ENCODE measurements at places on chromosomes 1 and 21.
A peak's percentile ranks its signal among the peaks of the same experiment; 100 is the strongest.

DNA sequence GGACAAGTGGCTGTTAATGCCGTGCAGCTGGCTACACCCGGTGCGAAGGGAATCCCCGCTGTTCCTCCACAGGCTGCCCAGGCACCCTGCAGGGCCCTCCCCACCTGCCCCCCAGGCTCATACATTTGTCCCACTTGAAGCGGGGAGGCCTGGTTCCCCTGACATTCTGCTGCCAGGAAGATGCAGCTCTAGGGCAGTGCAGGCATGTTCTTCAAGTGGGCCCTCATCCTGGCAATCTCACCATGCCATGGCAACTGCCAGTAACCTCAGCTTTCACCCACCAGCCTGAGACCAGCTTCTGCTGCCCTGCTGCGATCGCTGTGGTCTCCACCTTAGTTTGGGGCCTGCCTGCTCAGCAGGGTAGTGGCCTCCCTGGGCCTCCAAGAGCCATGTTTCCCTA, 151.9 kb upstream of the COL6A1 start:
- DNase-seq, result no peak

DNA sequence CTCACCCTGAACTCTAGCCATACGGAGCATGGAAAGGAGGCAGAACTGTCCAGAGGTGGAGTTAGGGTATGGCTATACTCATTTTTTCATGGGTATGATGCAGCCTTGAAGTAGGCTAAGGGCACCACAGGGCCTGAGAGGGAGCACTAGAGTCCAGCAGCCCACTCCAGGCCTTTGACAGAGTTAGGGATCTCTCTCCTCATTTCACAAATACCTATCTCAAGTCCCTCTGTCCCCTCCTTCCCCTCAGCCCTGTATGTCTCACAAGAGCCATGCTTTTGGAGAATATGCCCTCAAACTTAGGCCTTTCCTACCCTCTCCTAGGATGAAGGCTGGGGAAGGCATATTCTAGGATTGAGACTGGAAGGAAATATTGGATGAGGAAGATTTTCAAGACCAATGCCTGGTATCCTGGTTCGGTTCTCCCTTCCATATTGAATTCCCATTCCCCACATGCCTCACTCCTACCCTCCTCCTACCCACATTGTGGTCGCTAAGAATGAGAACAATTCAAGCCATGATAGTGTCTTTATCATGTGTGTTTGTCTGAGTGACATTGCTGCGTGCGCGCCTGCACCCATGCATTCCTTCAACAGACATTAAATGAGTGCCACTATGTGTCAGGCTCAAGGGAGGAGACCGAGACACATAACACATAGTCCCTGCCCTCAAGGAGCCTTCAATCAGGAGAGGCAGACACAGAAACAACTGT, 2.6 kb upstream of the NECTIN4 start:
- DNase-seq, result no peak

GRCh38 chr1:32895325-32896215, 5.6 kb downstream of the TMEM54 start:
- DNase-seq, result peak; percentile 51

GRCh38 chr1:176499671-176500070, 36.7 kb downstream of the PAPPA2 start:
- no peak for DNase-seq

DNA sequence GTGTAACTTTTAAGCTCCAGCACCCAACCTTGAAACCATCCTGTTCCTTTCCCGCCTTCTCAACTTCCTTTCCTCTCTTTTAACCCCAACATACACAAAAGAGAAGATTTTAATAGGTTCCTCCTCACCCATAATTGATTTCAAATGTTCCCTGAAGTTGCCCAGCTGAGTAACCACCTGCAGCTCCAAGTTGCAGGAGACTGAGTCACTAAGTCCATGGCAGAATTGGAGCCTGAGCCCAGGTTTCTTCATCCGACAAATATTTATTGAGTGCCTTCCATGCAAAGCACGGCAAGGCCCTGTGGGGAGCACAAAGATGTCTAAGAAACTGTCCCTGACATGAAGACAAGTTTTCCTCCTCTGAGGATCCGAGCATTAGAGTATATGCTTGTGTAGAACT, 97.7 kb downstream of the PAPPA2 start:
- DNase-seq, result no peak

- no peak for DNase-seq
These were observed 170.1 kb downstream of the TRIM33 start for GRCh38 chr1:114340892-114341291.

DNA sequence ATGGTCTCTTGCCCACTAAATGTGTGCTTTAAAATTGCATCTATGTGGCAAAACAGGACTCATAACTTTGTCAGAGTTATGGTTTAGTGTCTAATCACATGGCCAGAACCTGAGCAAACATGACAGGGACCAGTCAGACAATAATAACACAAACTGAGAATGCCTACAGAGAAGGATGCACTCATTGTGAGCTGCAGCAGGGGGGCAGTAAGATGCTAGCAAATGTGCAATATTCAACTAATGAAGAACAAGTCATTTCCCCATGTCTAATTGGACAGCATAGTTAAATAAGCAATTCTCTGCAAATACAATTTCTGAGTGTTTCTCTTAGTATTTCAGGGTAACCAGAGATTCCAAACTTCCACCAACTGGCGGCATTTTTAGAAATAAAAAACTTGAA, 30.8 kb downstream of the SPAG17 start:
- DNase-seq, result peak; percentile 12

DNA sequence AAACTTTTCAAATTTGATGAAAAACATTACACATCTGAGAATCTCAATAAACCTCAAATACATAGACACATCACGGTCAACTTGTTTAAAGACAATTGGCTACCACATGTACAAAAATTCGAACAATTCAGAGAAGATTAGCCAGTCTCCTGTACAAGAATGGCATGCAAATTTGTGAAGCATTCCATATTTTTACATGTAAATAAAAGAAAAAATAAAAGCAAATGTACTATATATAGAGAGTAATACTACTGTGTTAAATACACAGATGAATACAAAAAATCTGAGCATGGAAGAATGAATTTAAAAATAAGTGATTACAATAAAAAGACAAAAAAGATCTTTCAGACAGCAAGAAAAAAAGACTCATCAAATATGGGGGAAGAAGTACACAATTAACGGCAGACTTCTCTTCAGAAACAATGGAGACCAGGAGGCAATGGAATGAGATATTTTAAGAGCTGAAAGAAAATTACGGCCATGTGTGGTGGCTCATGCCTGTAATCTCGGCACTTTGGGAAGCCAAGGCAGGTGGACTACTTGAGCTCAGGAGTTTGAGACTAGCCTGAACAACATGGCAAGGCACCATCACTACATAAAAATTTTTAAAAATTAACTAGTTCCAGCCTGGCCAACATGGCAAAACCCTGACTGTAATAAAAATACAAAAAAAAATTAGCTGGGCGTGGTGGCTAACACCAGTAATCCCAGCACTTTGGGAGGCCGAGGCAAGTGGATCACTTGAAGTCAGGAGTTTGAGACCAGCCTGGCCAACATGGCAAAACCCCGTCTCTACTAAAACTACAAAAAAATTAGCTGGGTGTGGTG, 23.2 kb downstream of the HAX1 start:
- DNase-seq, result no peak

- no peak for DNase-seq
These were observed 159.5 kb downstream of the SLC45A1 start for GRCh38 chr1:8477166-8477982.

DNA sequence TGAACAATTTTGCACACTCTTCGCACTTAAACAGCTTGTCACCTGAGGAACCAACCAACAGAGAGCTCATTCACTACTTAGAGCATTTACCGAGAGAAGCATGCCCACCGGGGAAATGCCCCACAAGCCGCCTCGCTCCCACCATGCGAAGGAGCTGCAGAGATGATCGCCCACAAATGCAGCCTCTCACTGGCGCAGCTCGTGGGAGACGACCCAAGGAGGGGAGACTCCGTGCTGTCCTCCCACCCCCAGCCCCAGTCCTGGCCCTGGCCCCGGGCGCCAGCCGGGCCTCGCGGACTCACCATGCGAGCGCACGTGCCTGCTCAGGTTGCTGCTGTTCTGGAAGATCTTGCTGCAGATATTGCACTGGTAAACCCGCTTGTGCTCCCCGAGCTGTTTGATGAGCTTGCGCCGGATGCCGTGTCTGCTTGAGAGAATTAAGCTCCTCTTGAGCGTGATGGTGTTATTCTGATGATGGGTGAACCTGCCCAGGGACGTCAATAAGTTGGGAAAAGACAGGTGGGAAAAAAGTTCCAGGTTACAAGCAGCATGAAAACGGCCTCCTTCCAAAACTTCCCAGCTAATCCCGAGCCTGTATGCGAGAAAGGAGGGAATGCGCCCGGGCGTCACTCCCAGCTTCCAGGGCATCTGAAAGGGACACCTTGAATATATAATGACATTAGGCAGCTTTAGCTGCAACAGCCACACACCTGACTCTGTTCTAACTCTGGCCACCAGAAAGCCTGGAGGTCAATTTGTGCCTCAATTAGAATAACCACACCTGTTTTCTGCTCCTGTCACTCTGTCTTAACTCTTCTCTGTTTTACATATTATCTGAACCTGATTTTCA, 42.8 kb downstream of the PRDM15 start:
- DNase-seq, result no peak

DNA sequence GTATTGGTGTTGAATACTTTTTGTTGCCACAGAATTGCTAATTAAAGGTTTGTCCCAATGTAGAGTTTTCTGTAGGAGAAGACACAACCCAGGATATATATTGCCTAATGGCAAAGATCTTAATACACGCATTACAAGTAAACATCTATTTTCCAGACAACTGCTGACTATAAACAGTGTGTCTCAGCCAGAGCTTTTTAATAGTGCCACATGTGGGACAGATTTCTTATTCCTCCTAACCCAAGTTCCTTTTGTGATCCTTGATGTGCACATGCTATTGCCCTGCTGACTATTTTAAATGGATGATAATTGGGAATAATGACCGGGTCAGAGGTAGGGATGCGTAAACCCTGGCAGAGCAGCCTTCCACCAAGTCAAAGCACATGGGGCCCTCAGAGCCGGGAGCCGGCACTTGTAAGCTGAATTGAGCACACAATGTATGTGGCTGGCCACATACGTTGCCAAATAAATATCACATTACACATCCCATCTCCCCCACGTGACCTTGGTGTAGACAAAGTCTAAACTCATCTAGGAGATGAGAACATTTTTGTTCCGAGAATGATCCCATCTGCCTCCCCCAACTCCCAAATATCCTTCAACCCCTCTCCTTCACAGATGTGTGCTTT, 209.8 kb upstream of the NFIA start:
- DNase-seq, result no peak

GRCh38 chr1:247442164-247442563, 15.7 kb downstream of the OR2B11 start:
- DNase-seq, result no peak

GRCh38 chr1:6317098-6317760, 56.3 kb upstream of the GPR153 start:
- DNase-seq, result no peak

GRCh38 chr21:35528116-35529042, 479.3 kb upstream of the RUNX1 start:
- DNase-seq, result no peak

DNA sequence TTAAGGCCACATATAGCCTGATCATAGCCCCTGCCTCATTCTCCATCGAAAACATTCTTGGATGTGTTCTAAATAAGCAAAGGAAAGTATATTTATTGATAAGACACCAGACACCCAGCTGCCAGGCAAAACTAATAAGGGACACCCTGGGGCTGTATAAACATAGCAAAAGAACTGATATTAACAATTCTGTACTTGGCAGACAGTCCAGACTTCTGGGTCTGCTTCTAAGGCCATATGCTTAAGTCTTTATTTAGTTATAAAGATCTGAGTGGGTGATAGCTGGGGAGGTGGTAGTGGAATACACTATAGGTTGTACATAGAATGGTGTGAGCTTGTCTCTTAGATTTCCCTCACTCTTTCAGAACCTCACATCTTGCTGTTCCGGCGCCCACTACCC, 3.9 kb downstream of the CKS1B start:
- DNase-seq, result no peak

GRCh38 chr1:25782608-25783201, 17.3 kb upstream of the SELENON start:
- no peak for DNase-seq

DNA sequence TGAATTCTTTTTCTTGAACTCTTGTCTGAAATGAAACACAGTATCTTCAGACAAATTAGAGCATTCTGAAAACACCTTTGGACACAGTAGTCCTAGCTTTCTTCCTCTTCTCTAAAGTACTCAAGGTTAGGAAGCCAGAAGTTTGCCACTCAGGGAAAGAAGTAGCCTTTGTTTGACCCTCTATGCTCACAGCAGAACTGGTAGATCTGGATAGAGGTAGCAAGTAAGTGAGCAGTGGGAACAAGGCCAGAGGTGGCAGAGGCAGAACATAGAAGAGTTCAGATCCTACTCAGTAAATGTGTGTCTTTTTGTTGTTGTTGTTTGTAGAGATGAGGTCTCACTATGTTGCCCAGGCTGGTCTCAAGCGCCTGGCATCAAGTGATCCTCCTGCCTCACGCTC, 7.4 kb upstream of the PIGR start:
- no peak for DNase-seq

GRCh38 chr1:19138958-19139581, 71.0 kb downstream of the UBR4 start:
- no peak for DNase-seq

GRCh38 chr1:201461645-201462441, 7.1 kb downstream of the PHLDA3 start:
- no peak for DNase-seq

- no peak for DNase-seq
These were observed 1.2 kb downstream of the MCM3AP start for GRCh38 chr21:46284077-46284644.

GRCh38 chr1:225745273-225745672, 32.4 kb upstream of the SRP9 start:
- DNase-seq, result no peak

DNA sequence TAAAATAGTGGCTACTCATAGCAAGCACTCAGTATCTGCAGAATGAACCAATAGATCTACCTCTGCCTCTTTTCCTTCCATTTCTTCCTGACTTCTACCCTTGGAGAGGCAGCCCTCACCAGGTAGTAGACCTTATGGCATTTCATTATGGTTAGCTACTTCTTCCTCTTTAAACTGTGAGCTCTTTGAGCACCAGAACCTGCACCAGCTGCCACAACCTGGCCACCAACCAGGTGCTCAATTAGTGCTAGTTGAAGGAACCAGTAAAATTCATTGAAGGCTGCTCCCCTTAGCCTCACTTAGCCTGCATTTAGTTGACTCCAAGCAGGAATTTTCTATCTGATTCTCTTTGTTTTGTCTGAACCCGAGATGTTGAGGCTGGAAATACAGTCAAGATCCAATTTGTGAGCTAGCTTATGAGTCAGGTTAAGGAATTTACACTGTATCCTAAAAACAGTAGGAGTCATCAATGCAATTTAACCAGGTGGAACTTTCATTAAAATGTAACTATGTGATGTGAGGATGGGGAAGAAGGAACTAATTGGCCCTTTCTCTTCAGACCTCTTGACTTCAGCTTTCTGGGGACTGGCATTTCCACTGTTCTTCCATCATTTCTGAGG, 81.5 kb upstream of the UBE2U start:
- DNase-seq, result no peak

GRCh38 chr1:200034761-200035396, 7.4 kb downstream of the NR5A2 start:
- no peak for DNase-seq

Data from WERI-Rb-1 (cell line).